ENCODE measurements at places on chromosomes 5 and 9.
A peak's percentile ranks its signal among the peaks of the same experiment; 100 is the strongest.

- DNase-seq, result no peak
Observed at GRCh38 chr9:97140566-97140965, 101.6 kb upstream of the CTSV start.

GRCh38 chr9:7139886-7140285 lies 382.1 kb downstream of the KDM4C start:
- no peak for DNase-seq

DNA sequence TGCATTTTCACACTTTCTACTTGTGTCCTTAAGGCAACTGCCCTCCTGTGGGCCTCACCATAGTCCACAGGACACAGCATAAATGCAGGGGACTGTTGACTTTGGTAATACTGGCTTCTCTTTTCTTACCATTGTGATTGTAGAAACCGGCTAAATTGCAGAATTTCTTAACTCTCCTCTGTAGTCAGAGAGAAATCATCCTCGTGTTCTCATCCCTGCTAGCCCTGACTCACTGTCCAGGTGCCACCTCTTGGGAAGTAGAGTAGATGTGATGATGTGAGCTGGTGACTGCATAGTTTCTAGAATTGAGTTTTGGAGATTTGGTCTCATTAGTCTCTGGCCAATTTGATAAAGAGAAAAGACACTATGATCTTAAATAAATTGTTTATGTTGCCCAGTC lies 5.5 kb downstream of the PHF24 start:
- no peak for DNase-seq

- DNase-seq, result no peak
Observed at GRCh38 chr9:23342291-23342690, 483.7 kb downstream of the ELAVL2 start.

DNA sequence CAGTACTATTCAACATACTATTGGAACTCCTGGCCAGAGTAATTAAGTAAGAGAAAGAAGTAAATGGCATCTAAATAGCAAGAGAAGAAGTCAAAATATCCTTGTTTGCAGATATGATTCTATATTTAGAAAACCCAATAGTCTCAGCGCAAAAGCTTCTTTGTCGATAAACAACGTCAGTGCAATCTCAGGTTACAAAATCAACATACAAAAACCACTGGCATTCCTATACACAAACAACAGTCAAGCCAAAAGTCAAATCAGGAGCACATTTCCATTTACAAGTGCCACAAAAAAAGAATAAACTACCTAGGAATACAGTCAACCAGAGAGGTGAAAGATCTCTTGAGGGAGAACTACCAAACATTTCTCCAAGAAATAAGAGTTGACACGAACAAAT lies 1901.9 kb upstream of the ACO1 start:
- no peak for DNase-seq

- no peak for DNase-seq
Observed at GRCh38 chr9:127109212-127109711, 13.2 kb downstream of the ANGPTL2 start.

DNA sequence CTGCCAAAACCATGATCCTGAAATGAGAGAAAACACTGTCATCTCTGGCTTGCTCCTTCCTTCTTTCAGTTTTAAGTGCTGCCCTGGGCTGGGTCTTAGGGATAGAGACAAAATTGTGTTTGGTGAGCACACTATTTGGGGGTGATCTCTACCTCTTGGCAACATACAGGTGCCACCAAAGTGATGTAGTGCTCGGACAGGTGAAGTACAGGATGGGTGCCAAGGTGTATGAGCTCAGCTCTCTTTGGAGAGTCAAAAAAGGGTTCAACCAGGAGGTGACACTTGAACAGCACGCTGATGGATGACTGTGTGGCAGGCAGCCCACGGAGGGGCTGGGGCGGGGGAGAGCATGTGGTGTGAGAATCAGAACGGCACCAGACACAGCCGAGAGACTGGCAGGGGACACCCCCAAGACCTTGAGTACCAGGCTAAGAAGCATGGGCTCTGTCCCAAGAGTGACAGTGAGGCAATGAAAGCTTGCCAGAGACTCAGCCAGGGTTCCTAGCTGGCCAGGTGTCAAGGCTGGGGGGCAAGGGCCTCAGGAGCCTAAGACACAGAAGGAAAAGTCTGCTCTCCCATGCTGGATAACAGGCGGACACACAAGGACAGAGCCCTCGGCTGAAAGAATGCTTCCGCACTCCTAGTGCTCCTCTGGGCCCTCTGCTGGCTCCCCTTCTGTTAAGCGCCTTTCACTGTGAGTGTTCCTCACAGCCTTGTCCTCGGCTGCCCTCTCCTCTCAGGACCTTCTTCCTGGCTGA lies 2.5 kb downstream of the NHP2 start:
- no peak for DNase-seq

GRCh38 chr9:34510497-34511468 lies 12.0 kb downstream of the ENHO start:
- no peak for DNase-seq

DNA sequence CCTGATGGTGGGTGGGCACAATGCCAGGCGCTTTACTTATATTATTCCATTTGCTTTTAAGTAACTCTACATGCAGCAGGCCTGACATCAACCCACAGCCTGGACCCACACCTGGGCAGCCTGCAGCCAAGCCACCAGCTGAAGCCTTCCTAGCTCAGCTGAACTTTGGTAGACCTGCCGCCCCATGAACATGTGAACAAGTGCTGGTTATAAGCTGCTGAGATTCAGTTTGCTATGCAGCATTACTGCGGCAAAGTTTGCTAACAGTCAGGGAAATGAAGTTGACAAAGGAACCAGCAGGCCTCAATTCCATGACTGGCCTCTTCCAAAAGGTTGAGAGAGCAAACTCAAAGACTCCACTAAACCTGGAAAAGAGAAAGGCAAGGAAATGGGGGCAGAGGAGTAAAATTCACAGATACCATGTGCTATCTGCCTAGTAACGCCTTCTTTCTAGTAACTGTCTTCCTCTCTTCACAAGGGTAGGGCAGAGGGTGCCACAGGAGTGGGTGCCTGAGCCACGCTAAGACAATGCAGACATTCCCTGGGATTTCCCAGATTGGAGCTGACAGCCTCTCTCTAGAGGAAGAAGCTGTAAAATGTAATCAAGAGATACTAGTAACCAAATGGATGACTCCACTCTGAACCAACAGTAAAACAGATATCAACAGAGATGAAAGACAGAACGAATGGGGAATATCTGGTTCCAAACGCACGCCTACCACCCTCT lies 2.9 kb downstream of the BOD1 start:
- no peak for DNase-seq

DNA sequence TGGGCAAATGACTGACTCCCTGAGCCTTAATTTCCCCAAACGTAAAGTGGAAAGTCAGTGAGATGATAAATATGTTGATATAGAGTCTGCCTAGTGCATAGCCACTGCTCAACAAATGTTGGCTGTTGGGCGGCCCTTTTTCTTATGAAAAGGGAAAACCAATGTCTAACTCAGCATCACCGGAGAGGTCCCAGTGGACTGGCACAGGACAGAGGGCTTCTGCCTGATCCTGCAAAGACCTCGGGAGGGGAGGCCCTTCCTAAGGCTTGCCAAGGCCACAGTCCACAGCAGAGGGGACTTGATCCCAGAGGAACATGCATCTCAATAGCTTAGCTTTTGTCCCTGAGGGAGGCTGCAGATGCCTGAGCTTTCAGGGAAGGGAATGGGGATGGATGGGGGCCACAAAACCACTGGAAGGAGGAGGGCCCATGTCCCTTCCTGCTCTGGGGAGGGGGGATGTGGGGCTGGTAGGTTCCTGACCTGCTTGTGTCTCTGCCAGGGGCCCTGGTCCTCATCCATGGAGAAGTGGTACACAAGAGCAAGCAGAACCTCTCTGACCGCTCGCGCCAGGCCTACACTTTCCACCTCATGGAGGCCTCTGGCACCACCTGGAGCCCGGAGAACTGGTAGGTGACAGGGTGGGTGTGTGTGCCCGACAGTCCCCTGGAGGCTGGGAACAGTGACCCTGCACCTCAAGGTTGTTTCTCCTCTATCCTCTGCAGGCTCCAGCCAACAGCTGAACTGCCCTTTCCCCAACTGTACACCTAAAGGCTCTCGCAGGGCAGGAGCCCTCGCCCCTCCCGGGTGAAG lies 6.3 kb downstream of the DOLK start:
- no peak for DNase-seq

- no peak for DNase-seq
Observed at GRCh38 chr9:124507880-124508423, 753 bp upstream of the NR5A1 start.

GRCh38 chr5:168578538-168579487 lies at the start of gene PANK3:
Gene PANK3, minus strand, starts transcription at chr5:168579368. Its CDS starts 85 bp downstream, at chr5:168579283.
- no peak for DNase-seq

- peak; percentile 55 for DNase-seq
Observed at GRCh38 chr9:120875954-120876841, 790 bp downstream of the PHF19 start.

GRCh38 chr9:82091610-82092009 lies 103.0 kb downstream of the SPATA31D1 start:
- no peak for DNase-seq

- no peak for DNase-seq
Observed at GRCh38 chr9:94665613-94666012, 26.3 kb upstream of the FBP1 start.

GRCh38 chr9:74742792-74743730 lies 144.7 kb downstream of the TRPM6 start:
- DNase-seq, result no peak

- DNase-seq, result no peak
Observed at GRCh38 chr5:145689235-145689634, 145.9 kb downstream of the PRELID2 start.

DNA sequence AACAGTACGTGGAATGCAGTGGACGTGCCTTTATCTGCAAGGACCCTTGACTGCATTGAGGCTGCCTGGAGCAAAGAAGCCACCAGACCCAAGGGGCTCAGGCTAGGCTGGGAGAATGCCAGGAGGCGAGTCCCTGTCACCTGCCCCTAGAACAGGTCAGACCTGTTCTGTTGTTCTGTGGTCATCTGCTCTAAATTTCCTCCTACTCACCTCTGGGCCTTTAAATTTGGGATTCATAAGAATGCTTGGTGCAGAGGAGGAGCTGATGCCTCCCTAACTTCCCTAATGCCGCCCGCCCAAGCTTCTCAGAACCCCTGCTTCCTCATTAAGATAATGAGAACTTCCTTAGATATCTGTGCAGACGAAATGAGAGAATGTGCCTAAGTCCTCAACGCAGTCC lies 32.0 kb downstream of the DAPK1 start:
- DNase-seq, result no peak

DNA sequence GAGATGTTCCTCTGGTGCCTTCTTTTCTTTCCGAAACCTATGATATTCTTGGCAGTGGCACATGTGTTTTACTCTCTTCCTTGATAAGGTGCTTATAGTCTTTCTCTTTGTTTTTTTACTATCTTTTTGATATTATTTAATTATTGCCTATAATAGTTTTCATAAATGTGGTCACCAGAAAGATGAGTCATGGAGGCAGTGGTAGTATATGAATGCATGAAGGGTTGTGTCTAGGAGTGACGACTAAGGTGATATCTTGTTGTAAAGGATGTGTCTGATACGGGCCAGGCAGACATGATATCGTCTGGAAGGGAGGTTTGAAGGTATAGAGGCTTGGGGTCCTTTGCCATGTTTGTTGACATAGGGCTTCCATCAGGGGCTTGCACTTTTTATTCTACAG lies 36.8 kb downstream of the SLC44A1 start:
- no peak for DNase-seq

DNA sequence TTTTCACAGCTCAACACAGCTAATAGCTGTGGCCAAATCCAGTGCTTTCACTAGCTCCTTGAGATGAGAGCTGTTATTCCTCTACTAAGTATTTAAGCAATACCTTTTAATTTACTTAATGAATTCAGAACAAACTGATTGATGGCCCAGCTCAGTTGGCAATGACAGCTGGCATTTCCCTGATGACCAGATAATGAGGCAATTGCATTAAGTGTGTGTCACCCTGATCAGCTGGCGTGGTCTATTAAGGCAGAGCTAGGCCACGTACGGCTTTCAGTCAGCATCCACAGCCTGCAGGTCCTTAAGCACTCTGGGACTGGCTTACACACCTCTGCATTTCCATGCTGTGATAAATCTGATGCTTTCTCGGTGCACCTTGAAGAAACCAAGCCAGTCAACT lies 34.4 kb downstream of the TTLL11 start:
- no peak for DNase-seq

Data from stimulated activated CD8-positive, alpha-beta memory T cell treated with anti-CD3 and anti-CD28 coated beads, Interleukin-4, amount 100 ng/mL, for 1 hour (primary cell).